Inflammatory macrophage treated with lipopolysaccharide for 4 hours (primary cell): ENCODE measurements at places on chromosomes 5 and 9.

DNA sequence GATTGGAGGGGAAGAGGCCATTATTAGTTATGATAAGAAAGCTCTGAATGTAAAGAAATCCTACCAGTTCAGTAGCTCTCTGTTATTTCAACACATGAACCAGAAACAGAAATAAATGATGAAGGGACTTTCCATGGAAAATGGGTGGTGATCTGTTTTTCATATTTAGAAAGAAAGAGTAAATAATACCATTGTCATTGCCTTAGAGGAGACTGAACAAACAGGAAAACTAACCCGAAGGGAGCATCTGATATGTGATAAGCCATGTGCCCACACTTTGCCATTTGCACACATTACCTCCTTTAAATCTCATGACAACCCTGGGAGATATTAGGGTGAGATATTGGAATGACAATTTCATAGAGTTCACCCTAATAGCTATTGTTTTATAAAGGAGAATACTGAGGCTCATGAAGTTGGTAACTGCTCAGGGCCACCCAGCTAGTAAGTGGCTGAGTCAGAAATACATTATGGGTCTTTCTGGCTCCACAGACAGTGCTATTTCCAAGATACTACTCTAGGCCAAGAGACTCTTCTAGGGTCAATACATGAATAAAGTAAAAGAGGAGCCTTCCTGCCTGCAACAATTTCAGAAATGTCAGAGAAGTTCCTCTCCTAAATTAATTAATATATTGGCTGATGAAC is 111.0 kb upstream of the SLIT3 start:
- no peak for DNase-seq

DNA sequence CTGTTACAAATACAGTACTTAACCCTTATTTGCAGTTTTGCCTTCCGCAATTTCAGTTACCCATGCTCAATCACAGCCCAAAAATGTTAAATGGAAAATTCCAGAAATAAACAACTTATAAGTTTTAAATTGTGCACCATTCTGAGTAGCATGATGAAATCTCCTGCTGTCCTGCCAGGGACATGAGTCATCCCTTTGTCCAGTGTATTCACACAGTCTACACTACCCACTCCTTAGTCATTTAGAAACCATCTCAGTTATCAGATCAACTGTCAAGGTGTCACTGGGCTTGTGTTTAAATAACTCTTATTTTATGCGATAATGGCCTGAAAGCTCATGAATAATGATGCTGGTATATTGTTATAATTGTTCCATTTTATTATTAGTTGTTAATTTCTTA is 95.8 kb downstream of the PLCXD3 start:
- no peak for DNase-seq

DNA sequence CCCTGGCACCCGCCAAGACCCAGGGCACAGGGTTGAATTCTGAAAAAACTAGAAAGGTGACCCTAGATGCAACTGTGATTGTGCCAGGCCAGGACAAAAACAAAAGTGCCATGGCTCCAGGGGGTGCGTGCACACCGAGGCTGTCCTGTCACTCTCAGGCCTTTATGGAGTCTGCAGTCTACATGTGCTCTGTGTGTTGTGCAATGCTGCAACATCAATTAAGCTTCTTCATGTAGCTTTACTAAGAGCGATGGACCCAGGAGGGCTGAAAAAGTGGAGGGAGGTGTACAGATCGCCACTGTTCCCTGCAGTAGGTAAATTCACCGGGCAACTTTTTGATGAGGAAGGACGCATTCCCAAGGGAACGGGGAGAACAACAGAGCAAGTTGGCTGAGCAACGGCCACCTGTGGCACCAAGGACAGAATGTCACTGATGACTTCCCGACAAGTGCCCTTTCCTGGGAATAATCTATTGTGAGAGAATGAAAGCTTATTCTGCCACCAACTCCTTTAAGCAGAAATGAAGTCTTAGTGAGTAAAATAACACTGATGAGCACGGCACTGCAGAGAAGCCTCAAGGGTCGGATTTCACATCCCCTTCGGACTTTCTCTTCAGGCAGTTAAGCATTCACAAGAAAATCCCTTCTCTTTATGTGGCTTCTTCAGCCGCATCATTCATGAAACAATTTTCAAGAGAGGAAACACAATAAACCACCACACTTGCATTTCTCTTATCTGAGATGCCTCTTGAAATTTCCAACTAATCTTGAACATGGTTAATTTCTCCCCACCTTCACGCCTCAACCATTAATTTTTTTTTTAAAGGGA is 149.6 kb downstream of the DROSHA start:
- no peak for DNase-seq

- DNase-seq = no peak
Measured at GRCh38 chr5:174414315-174414710, 310.1 kb upstream of the MSX2 start.

GRCh38 chr5:168696611-168697010 is 117.4 kb upstream of the PANK3 start:
- no peak for DNase-seq

DNA sequence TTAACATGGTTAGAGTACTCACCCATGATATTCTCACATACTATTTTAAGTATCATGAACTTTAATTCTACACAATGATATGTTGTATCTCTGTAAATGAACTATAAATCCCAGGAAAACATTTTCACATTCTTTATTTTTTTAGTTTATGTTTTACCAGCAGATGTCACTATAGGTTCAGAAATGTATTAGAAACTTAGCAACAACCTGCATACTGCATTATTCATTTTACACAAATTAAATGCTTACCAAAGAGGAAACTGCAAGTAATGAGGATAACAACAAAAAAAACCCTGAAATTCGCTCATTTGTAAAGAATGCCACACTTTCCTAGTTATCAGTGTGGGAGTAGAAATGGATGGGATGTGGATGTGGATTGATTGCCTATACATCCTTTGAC is 217.5 kb upstream of the OTULINL start:
- no peak for DNase-seq

GRCh38 chr9:132461281-132461896 is 51.4 kb downstream of the CFAP77 start:
- no peak for DNase-seq

GRCh38 chr5:174532455-174533453 is 191.6 kb upstream of the MSX2 start:
- DNase-seq = peak; percentile 97

DNA sequence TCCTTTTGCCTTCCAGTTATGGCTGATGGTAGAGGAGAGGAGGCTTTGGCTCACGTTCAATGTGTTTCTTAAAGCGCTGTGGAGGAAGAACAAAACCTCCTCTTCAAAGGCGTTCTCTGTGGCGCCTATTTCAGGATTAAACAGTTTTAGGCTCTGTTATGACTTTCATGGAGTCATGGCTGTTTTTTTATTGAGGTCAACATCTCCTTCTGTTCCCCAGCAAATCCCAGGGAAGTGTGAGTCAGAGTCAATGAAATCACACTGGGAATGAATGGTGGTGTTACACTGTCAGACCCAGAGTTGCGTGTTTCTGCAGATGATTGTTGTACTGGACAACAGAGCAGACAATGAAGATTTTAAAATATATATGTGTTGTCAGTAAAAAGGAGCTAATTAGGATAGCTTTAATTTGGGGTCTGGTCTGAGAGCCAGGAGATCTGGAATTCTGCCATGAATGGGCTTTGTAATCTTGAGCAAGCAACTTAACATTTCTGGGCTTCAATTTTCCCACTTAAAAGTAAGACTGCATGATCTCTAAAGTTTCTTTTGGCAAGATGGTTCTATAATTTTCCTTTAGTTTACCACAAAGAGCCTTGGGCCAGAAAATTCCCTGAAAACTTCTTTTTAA is 240.7 kb downstream of the CSNK1G3 start:
- no peak for DNase-seq

- DNase-seq = no peak
Measured at GRCh38 chr5:11715461-11716196, 188.6 kb downstream of the CTNND2 start.
